NCI-H345 (cell line): ENCODE measurements at places on chromosomes 2 and 18.

GRCh38 chr2:30948857-30949256 lies 141.6 kb upstream of the CAPN13 start:
- no peak for DNase-seq

- DNase-seq: peak; percentile 38
These were observed 117.9 kb downstream of the TANC1 start for GRCh38 chr2:159086342-159086741.

- no peak for DNase-seq
These were observed 578.7 kb downstream of the ADCYAP1 start for GRCh38 chr18:1483385-1483784.

DNA sequence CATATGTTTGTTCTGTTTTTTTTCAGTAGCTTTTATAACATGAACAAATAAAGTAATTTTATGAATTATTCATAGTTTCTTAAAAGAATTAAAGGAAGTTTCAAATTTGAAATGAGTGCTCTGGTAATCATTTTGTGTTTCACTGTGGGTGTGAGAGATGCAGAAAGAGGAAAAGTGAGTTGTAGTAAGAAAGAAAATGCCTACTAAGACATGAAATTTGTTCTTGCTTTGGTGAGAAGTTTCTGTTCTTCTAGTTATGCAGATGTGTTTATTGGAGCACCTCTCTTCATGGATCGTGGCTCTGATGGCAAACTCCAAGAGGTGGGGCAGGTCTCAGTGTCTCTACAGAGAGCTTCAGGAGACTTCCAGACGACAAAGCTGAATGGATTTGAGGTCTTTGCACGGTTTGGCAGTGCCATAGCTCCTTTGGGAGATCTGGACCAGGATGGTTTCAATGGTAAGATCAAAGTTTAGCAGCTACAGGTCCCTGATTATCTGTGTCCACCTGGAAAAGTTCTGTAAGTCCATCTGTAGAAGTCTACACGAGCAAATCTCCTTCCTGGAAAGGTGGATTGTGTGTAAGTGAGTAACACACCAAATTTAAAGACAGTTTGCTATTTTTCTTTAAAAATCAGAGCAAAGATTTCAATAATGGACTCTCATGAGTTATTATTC lies 51.4 kb downstream of the ITGAV start:
- no peak for DNase-seq

DNA sequence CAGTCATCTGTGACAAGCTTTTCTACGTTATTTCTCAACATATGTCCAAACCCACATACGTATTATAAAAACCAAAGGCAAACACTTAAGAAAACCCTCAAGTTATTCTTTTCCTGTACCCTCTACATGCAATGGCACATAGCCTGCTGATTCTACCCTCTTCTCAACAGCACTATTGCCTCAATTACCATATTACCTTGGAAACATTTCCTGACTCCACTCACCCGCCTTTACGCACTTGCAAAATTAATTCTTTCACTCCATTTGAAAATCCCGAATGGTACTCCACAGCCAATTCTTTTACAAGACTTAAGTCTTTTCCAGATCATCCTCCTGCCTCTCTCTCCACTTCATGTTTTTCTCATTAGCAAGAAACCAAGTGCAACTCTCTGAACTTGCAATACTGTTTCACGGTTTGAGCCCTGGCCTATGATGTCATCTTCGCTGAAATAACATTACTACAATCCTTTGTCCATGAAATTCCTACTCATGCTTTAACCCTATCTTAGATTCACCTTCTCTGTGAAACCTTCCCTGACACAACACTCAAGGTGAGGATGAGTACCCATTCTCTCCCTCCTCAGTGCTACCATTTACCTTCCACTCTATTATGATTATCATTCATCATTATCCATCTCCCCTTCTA lies 29.0 kb downstream of the SESTD1 start:
- DNase-seq: peak; percentile 33

DNA sequence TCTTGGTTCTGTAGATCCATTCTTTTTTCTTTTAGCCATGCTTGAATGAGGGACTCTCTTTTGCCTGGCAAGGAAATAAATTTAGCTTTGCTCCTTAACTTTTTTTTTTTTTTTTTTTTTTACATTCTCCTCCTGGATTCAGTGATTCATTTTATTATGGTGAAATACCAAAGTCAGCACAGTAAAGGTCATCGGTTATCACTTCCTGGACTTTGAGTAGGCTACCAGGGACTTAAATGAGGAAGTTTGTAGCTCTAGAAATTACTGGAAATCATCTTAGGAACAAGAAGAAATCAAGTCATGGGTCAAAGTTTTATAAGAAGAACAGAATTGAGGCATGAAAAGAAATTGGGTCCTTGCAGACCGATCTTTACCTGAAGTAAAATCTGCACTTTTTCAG lies 75.0 kb downstream of the SOCS6 start:
- no peak for DNase-seq
